ENCODE measurements at places on chromosomes 12 and 14. TPM values are rescaled to one million over a fixed set of nuclear protein-coding genes. Genes with fewer than 3 reads are reported as not detected.

The SMCO2 gene
- 0.23 TPM for total RNA-seq

The TAS2R31 gene
- 0.44 TPM for total RNA-seq

The CLEC2A gene
- total RNA-seq = not detected

- DNase-seq = peak; percentile 47
Observed at GRCh38 chr14:98018628-98019027, 1221.4 kb downstream of the VRK1 start.

The PMCH gene
- 0.57 TPM for total RNA-seq

The NPFF gene
- total RNA-seq = not detected

- no peak for DNase-seq
Observed at GRCh38 chr12:64694130-64695040, 64.8 kb downstream of the GNS start.

The USP15 gene
- 87.2 TPM for total RNA-seq

The SAMD15 gene
- total RNA-seq = 0.25 TPM

DNA sequence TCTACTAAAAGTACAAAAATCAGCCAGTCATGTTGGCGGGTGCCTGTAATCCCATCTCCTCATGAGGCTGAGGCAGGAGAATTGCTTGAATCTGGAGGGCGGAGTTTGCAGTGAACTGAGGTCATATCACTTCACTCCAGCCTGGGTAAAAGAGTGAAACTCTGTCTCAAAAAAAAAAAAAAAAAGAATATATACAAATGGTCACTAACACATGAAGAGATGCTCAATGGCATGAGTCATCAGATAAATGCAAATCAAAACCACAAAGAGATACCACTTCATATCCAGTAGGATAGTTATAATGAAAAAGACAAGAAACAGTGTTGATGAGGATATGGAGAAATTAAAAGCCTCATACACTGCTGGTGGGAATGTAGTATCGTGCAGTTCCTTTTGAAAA is 33.6 kb upstream of the METAP2 start:
- DNase-seq = no peak

The DDX23 gene
- 115 TPM for total RNA-seq

DNA sequence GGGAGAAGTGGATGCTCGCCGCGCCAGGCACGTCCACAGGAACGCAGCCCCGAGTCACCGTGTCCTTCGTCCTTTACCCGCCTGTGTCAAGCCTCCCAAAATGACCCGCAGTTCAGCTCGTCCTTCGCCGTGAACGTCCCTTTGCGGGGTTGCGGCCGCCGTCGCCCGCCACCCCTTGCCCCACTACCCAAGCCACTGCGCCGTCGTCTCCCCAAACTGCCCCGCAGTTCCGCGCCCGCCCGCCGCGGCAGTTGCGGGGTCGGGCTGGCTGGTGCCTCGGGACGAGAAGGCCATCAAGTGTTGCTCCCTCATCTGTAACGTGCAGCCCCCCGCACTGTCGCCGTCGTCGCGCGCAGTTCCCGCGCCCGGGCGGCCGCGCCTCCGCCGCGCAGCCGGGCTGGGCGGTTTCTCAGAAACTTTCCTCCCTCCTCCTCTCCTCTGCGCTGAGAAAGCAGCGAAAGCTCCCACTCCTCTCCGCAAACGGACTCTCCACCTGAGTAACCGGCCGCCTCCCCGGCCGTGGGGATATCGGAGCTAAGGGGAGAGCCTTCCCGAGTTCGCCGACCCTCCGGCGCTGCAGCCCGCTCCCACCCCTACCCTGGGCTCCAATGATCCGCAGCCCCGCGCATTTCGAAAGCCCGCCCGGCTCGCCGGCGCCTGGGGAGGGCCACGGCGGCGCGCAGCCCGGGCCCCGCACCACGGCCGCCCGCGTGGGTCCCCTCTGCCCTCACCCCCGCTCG is 6.7 kb downstream of the CDKN1B start:
- peak; percentile 56 for DNase-seq

DNA sequence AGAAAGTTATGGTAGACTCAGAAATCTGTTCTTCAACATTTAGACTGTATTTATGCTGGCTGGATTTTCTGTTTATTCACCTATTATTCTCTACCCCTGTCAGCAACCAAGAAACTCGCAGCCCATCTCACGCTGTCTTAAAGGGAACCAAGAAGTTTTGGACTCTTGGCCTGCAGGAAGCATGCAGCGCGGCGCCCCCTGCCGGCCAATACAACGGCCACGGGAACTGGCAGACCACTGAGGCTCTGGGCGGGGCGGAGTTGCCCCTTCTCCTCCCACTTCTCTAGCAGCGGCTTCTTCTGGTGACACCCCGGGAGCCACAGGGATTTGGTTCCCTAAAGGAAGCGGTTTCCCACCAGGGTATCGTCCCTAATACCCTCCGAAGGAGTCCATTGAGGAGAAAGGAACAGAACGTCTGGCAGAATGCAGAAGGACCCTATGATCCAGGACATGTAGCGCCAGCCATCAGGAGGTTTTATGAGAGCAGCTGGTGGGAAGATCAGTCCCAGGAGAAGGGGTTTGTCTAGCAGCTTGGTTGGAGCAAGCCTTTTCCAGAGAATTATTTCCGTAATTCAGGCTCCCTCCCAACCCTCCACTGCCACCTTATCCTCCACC is 21.0 kb upstream of the RNASE2 start:
- DNase-seq = peak; percentile 65

GRCh38 chr14:69151458-69152180 is 1.3 kb downstream of the DCAF5 start:
- peak; percentile 88 for DNase-seq

The OTOGL gene
- not detected for total RNA-seq

DNA sequence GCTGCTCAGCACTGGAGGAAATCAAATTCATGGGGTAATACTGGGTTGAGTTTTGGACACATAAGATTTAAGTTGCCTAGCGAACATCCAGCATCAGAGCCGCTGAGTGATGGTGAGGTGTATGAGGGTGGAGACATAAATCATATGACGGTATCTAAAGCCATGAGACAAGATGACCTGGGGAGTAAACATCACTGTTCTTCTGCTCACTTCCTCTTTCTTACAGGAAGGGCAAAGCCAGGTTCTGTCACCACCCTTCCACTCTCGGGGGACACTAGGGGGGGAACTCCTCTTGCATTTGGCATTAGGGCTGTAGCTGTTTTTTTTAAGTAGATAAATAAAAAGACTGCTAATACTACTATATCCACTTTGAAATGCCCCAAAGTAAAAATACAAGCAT is 24.0 kb downstream of the PRDM4 start:
- DNase-seq = no peak

The FGF23 gene
- not detected for total RNA-seq

DNA sequence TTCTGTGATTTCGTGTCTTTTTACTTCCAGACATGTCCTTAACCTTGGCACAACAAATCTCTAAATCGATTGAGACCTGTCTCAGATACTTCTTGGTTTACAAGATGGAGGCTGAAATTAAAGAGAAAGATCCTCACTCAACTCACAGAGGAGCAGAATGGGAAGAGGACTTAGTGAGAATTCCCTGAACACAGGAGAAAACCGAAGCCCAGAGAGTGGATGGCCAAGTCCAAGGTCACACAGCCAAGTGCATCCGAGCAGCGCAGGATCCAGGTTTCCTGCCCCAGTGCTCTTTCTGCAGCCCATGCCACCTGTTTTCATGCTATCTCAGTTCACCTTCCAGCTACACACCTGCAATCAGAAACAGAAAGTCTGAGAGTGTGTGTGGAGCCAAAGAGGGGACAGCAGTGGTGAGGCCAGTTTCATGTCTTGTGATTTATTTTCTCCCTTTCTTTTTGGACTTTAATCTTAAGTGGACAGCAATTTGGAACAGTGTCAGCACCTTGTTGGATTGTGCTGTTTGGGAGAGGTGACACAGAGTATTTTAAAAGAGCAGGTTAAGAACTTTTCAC is 22.9 kb upstream of the TCL1B start:
- DNase-seq = no peak

The PTHLH gene
- not detected for total RNA-seq

DNA sequence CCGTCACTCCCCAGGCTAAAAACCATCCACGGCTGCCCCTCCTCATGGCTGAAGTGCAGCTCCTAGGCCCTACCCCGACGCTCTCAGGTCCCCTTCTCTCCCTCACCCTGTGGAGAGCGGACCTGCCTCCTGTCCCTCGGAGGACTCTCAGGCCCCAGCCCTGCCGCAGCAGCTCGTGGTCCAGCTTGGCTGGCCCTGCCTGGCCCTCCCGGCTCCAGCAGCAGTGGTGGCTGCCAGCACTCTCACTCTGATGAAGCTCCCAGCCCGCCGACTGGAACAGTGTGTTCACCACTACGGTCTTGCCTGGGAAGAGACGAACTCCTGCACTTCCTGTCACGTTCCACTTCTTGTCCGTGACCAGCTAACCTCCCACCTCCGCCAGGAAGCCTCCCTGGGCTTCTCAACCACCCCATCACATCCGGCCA is 11.1 kb downstream of the BAG5 start:
- no peak for DNase-seq

GRCh38 chr12:56955631-56956256 is 1.7 kb downstream of the RDH16 start:
- no peak for DNase-seq

DNA sequence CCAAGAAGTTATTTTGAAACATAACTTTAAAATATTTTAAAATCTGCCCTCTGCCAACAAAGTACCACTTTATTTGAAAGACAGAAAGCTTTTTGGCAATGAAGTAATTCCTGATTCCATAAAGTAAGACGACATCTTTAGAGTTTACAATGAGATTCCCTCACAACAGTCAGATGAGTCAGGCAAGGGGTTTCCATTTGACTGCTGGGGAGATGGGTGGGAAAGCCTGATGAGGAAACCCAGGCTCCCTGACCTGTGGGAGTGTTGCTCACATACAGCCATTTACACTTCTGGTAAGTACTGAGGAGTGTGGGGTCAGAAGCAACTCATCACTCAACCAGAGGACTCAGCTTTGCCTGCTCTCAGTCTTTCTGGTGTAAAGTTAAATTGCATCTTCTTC is 10.2 kb downstream of the KITLG start:
- DNase-seq = no peak

GRCh38 chr14:89033756-89034155 is 209.3 kb downstream of the TTC8 start:
- no peak for DNase-seq

The GPR132 gene
- 35.4 TPM for total RNA-seq

DNA sequence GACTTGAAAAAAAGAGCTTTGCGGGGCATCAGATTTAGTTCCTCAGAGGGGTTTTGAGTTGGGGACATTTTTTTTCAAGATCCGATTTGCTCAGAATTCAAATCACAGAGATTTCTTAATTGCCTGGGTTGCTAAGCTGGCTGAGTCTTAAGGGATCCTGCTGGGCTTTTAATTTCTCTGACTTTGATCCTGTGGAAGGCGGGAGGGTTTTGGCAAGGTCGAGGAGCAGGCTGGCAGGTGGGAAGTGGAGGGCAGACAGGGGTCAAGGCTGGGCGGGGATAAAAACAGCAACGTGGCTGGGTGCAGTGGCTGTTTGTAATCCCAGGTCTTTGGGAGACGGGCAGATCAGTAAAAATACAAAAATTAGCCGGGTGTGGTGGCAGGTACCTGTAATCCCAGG is 33.5 kb upstream of the CCDC63 start:
- DNase-seq = no peak

DNA sequence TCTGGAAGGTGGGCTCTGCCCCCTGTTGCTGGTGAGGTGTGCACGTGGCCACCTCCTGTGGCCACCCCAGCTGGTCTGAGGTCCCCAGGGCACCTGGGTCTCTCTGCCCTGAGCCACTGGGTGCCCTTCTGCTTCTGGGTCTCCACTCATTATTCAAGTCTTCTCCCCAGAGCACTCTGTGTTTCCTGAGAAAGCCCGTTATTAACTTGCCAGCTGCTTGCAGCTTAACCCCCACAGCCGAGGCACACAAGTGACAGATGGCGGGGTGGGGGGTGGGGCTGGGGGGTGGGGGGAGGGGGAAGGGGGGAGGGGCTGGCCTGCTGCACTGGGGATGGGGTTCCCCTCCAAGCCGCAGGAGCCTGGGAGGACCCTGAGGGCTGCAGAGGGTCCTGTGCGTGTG is 40.5 kb downstream of the FBRSL1 start:
- no peak for DNase-seq

The RD3L gene
- not detected for total RNA-seq

DNA sequence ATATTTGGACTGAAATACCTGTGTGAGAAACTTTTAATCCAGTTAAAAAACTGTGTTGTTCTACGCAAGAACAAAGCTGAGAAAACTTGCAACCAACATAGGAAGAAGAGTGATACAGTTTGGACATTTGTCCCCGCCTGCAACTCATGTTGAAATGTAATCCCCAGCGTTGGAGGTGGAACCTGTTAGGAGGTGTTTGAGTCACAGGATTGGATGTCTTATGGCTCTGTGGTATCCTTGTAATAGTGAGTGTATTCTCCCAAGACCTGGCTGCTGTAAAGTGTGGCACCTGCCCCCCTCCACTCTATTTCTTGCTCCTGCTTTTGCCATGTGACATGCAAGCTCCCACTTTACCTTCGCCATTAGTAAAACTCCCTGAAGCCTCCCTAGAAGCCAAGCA is 28.6 kb upstream of the ADAM20 start:
- DNase-seq = no peak

GRCh38 chr12:10558789-10559188 is 53.1 kb downstream of the EIF2S3B start:
- DNase-seq = no peak

The C12orf54 gene
- total RNA-seq = not detected

DNA sequence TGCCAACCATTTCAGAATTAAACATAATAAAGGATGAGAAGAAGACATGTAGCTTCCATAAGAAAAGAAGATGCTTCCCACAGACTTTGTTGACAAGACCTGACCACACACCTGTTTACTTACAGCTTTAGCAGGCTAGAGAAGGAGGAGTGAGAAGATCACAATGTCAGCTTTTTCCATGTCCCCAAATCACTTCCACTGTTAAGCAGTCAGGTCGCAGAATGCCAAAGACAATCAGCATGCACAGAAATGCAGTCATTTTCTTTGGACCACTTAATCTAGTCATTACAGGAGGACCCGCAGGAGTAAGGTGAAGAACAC is 314.9 kb downstream of the SSPN start:
- no peak for DNase-seq

GRCh38 chr12:69828897-69829296 is 3.9 kb downstream of the MYRFL start:
- DNase-seq = no peak

The ENDOU gene
- total RNA-seq = not detected

The CLEC2B gene
- total RNA-seq = 25.8 TPM

DNA sequence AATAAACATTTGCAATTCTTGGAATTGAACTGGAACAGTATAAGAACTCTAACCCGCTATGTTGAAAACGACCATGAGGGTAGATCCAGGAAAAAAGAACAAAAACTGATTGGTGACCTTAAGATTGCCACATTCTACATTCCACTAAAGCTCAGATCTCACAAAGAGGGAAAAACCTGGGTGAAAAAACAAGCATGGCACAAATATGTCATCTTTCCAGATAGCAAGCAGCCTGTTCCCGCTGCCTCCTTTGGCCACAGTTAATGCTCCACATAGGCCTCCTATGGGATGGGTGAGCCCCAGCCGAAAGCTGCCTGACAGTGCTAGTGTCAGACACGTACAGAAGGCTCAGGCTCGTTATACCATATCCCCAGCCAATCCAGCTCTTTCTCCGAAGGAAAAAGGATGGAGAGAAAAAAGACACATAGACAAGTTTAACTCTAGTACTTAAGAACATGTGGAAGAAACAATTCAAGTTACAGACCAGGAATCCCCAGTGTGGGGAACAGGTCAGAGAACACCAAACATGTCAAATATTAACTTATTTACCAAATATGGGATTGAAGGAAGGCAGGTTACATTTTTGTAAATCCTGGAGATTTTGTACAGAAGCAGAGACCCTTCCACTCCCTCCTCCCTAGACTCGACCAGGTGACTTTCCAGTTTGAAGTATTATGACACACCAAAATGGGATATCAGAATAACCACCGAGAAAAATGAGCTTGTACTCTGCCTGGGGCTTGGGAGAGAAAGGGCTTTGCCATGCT is 14.7 kb downstream of the LETMD1 start:
- no peak for DNase-seq

All from activated CD4-positive, alpha-beta T cell treated with anti-CD3 and anti-CD28 coated beads for 36 hours (primary cell).